ENCODE measurements at places on chromosomes 6 and 20. TPM values are rescaled to one million over a fixed set of nuclear protein-coding genes. Genes with fewer than 3 reads are reported as not detected.

The C20orf202 gene
- 0.27 TPM for total RNA-seq

The RNF182 gene
- 4.2 TPM for total RNA-seq

- no peak for DNase-seq
Measured at GRCh38 chr6:12578751-12579150, 137.8 kb upstream of the PHACTR1 start.

- no peak for DNase-seq
Measured at GRCh38 chr20:24791953-24792352, 157.1 kb upstream of the CST7 start.

DNA sequence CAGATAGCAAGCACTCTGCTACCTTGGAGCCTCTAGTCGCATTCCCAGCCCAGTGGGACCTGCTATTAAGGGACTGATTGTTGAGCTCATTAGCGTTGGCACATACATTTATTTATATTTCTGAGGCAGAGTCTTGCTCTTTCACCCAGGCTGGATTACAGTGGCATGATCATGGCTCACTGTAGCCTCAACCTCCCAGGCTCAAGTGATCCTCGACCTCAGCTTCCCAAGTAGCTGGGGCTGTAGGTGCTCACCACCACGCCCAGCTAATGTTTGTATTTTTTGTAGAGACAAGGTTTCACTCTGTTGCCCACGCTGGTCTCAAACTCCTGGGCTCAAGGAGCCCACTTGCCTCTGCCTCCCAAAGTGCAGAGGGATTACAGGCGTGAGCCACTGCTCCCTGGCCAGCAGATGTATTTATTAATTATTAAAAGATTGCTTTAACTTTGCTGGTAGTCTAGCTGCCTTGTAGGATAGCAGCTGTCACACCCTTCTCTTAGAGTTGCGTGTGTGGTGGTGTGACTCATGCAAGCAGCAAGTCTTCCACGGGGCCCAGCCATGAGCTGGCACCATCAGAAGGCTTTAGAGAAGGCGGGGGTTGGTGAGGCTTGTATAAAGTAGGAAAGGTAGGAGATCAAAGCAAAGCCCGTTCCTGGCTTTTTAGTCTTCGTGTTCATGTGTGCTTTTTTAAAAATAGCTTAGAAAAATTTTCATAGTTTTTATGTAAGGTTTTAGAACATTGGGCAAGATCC lies 16.5 kb downstream of the ACTR5 start:
- no peak for DNase-seq

DNA sequence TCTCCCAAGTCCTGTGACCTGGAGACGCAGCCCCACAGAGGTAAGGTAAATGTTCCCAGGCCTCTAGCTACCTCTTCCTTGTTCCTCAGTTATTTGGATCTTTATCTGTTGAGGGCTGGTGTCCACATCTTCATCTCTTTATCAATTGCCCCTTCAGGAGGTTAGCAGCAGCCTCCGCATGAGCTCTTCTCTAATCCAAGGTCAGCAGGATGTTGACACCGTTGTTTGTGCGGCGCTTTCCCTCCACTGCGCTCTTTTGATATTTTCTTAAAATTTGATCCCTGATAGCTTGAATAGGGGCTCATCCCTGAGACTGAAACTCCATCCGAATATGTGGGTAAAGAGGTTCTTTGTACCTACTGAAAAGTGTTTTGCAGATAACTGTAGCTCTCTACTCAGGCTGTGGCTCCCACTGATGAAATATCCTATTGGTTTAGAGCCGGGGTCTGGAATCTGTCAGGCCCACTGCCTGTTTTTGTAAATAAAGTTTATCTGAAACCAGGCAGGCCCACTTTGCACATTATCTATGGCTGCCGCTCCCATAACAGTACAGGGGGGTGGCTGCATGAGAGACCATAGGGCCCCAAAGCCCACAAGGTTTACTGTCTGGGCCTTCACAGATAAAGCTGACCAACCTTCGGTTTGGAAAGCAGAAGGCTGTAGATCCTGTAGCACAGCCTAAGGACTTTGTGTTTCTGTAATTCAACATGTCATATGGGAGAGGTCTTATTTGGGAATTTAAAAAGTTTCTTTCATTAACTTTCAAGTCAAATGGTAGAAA lies 362.6 kb downstream of the QKI start:
- DNase-seq, result no peak

All from mesothelial cell of epicardium (in vitro differentiated cells).